Stimulated activated CD8-positive, alpha-beta memory T cell treated with anti-CD3 and anti-CD28 coated beads, Interleukin-4, amount 100 ng/mL, for 1 hour (primary cell): ENCODE measurements at places on chromosomes 12 and 14.

DNA sequence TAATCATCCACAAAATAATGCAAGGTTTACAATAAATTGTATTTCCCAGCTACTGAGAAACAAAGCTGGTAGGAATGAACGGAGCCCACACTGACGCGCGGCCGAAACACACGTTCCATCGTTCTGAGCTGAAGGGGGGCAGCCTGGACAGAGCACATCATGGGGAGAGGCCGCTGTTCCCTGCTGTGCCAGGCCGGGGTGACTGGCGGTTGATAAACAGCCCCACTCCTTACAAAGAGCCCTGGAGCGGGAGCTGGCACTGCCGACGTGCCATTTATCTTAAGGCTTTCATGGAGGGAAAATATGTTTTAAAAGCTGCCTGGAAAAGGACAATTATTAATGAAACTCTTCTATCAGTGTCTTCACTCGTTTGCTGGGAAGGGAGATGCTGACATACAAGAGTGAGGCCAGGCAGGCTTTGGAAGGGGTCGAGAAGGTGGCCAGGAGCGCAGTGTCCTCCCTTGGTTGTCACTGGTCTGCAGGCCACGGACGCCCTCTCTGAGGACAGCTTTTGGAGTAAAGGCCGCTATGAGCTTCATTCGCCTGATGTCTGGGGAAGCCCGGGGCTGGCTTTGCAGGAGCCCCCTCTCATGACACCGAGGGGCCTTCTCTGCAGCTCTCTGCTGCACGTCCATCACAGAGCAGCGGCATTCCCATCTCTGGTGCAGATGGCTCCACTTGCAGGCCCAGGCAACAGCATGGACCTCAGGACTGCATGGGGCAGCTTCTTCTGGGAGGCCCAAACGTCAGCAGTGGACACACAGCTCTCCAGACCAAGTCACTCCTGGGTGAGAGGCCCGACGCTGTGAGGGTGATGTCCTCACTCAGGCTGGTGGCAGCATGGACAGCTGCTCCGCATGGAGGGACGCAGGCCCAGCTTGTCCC is 355.3 kb upstream of the SFSWAP start:
- DNase-seq: no peak

GRCh38 chr12:2644683-2645405 is 149.9 kb upstream of the FKBP4 start:
- no peak for DNase-seq

DNA sequence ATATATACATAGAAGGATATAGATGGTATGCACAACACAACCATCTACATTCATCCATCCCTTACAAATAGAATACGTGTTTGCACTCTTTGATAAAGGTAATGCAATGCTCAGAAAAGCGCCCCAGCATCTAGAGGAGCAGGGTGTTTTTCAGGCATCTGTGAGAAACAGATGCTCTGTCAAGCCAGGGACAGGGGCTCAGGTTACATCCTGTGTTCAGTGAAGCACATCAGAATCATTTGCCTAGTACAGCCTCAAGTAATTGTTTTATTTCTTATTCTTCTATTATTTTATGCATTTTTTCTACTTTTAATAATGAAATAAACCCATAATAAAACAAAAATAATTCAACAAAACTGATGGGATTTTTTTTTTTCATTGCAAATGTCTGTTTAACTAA is 50.5 kb upstream of the HIF1A start:
- DNase-seq: no peak

DNA sequence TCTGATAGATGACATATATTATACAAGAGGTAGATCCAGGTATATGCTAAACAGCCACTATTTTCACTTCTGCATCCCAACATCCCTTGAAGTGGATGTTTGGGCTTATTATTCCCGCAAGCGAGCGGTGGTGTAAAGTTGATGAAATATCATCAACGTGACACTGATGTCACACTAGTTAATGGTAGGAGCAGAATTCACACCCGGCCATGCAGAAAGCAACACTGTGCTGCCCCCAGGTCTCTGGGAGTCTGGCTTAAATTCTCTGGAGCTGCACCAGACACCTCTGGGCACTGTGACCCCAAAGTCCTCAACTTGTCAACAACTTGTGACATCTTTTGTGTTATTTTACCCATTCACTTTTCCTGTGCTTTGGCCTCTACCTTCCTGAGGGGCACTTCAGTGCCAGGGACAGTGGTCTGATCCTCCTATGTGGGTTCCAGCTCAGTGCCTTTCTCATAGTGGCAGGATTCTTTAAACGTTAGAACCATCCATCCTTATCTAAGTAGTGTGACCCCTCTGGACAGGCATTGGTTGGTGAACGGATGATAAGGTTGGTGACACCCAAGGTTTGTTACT is 952 bp downstream of the DRAM1 start:
- no peak for DNase-seq

DNA sequence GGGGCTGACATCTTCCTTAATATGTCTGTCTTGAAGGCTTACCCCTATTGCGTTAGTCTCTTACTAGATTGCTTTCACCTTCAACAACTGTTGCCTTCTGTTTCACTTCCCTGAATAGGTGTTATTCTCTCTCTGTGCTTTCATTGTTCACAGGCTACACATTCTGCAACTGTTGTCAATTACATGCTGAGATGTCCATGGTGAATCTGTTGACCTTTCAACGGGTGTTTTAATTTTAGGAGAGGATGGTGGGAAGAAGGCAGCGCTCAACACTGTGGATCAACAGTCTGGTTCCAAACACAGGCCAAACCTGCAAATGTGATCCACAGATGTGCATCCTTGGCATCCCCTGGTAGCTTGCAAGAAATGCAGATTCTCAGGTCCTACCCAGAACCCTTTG is 101.9 kb downstream of the DACT1 start:
- no peak for DNase-seq
